ENCODE measurements at places on chromosomes 11 and 22.

- no peak for DNase-seq
Measured at GRCh38 chr11:60498399-60498798, 5.8 kb downstream of the MS4A12 start.

DNA sequence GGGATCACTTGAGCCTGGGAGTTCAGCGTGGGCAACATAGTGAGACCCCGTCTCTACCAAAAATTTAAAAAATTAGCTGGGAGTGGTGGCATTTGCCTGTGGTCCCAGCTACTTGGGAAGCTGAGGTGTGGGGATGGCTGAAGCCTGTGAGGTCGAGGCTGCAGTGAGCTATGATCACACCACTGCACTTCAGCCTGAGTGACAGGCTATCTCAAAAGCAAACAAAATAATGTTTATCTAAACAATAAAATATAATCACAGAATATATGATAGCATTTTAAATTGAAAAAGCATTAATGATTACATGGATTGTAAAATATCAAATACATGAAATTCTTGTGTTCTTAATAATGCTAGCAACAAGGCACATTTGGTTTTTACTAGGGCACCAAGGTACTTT, 2.7 kb downstream of the BEST1 start:
- DNase-seq: no peak

DNA sequence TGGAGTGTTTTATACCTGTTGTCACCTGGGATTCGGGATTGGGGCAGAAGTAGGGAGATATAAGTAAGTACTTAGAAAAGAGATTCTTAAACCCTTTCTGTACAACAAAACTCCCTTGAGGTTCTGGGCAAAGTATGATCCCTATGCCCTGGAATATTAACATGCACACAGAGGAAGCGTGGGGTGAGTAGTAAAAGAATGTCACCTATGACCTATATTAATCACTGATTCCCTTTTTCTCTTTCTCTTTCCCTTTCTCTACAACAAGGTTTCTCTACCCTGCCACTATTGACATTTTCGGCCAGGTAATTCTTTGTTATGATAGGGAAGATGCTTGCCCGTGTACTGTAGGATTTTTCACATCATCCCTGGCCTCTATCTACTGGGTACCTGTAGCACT, 209.7 kb upstream of the PLET1 start:
- DNase-seq: no peak

- DNase-seq: no peak
Measured at GRCh38 chr11:22263613-22264012, 70.7 kb downstream of the ANO5 start.

- DNase-seq: no peak
Measured at GRCh38 chr11:110850846-110851245, 138.6 kb upstream of the ARHGAP20 start.

DNA sequence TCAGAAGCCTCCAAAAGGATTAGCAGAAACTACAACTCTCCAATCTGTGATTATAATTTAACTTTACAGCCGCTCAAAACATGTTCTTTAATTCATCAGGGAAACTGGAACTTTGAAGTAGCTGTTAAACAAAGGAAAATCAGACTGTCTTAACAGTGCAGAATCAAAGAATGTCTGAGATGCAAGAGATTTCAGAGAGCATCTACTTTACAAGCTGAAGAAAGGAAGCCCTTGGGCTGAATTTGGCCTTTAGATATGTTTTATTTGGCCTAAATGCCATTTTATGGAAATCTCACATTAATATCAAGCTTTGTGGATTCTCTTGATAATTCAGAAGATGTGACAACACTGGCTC, 281.5 kb upstream of the CTSC start:
- no peak for DNase-seq

GRCh38 chr11:116576526-116576925, 196.3 kb downstream of the BUD13 start:
- DNase-seq: no peak
